Activated naive CD8-positive, alpha-beta T cell treated with anti-CD3 and anti-CD28 coated beads, Interleukin-2, amount 10 ng/mL, durations not matched to agents 7 days and 5 days (primary cell): ENCODE measurements at places on chromosomes 13 and 19.

DNA sequence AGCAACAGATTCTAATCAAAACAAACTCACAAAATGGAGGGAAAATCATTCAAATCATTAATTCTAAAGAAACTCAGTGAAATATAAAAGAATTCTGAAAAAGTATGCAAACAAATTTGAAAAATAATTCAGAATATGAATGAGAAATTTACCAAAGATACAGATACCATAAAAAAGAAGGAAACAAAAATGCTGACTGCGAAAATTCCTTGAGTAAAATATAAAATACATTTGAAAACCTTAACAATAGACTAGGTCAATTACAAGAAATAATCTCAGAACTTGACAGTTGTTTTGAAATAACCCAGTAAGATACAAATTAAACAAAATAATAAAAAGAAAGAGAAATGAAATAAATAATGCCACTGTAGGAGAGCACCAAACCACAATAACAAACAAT, 1289.0 kb downstream of the SLITRK1 start:
- no peak overlapping the region for H3K4me3 ChIP-seq
- no peak overlapping the region for H3K27ac ChIP-seq
- H3K27me3 ChIP-seq: no peaks in the 10 kb centered on the region

DNA sequence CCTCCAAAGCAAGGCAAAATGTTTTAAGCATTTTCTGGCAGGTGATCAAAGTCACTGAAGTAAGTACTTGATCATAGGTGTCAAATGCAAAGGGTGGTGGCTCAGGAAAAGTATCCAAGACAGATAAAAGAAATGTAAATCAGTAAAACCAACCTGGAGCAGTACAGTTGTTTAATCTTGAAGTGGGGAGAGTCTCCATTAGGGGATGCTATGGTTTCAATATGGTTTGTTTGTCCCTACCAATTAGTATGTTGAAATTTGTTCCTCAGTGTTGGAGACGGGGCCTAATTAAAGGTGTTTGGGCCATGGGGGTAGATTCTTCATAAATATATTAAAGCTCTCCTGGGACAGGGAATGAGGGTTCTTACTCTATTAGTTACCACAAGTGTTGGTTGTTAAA, 1781.7 kb upstream of the PRR20A start:
- H3K36me3 ChIP-seq: no peaks in the 10 kb centered on the region
- DNase-seq: no peak
- H3K4me1 ChIP-seq: no peaks in the 10 kb centered on the region
- H3K27ac ChIP-seq: no peak overlapping the region

- peaks cover 3% of the 10 kb centered on the region for H3K4me1 ChIP-seq
- no peak overlapping the region for H3K4me3 ChIP-seq
- H3K36me3 ChIP-seq: peaks cover 5% of the 10 kb centered on the region
- DNase-seq: peak; percentile 38
- peaks cover 72% of the 10 kb centered on the region for H3K27me3 ChIP-seq
- no peak overlapping the region for H3K27ac ChIP-seq
Observed at GRCh38 chr13:112057736-112058518, 9.0 kb upstream of the SOX1 start.

DNA sequence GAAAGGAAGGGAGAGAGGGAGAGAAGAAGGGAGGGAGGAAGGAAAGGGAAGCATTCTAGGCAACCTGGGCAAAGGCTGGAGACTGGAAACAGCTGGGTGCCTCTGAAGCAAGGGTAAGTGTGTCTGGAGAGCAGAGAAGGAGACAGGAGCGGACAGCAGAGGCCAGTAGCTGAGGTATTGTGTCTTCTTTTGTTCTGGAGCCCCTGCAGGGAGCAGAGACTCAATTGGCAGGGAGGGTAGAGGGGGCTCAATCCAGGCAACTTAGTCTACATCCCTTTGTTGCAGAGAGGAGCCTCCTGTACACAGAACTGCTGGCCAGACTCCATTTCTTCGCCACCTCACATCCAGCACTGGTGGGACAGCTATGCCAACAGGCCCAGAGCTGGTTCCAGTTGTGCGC, 53.2 kb downstream of the NWD1 start:
- no peak overlapping the region for H3K27ac ChIP-seq
- no peaks in the 10 kb centered on the region for H3K36me3 ChIP-seq
- no peak overlapping the region for H3K4me3 ChIP-seq
- no peaks in the 10 kb centered on the region for H3K4me1 ChIP-seq
- DNase-seq: no peak

GRCh38 chr13:44465318-44465717, 91.7 kb downstream of the SERP2 start:
- H3K36me3 ChIP-seq: peaks cover 2% of the 10 kb centered on the region
- peaks cover 1% of the 10 kb centered on the region for H3K27me3 ChIP-seq
- H3K4me1 ChIP-seq: no peaks in the 10 kb centered on the region
- no peak overlapping the region for H3K27ac ChIP-seq

- peak; percentile 47 for DNase-seq
- peaks cover 18% of the 10 kb centered on the region for H3K27me3 ChIP-seq
- peak overlapping the region; percentile 98 for H3K4me3 ChIP-seq
- H3K4me1 ChIP-seq: peaks cover 31% of the 10 kb centered on the region
Observed at GRCh38 chr13:76992548-76993001, 694 bp downstream of the CLN5 start.

DNA sequence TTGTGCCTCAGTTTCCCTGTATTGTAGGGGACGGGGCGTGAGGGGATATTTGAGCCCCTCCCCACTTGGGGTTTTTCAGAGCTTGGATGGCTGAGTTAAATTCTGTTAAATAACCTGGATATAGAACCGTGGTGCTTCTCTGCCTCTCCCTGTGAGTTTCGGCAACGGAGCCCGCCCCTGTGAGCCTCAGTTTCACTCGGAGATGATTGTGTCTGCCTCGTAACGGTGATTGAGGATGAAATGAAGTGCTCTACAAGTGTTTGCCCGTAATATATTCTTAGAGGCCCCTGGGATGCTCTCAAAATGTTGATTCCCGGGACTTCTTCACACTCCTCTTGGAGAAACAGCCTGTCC, 509 bp downstream of the KXD1 start:
- no peak for DNase-seq
- H3K27me3 ChIP-seq: no peaks in the 10 kb centered on the region
- H3K4me1 ChIP-seq: peaks cover 20% of the 10 kb centered on the region
- H3K36me3 ChIP-seq: peaks cover 6% of the 10 kb centered on the region
- peak overlapping the region; percentile 89 for H3K27ac ChIP-seq
- H3K4me3 ChIP-seq: peak overlapping the region; percentile 93

DNA sequence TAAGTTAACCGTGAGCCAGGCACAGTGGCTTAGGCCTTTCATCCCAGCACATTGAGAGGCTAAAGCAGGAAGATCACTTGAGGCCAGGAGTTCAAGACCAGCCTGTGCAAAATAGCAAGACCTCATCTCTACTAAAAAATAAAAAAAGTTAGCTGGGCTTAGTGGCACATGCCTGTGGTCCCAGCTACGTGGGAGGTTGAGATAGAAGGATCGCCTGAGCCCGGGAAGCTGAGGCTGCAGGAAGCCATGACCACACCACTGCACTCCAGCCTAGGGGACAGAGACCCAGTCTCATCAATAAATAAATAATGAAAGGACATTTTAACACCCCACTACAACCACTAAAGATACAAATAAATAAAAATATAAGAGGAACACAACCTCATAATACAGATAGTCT, 21.6 kb downstream of the LSM14A start:
- peaks cover 16% of the 10 kb centered on the region for H3K36me3 ChIP-seq
- no peak overlapping the region for H3K4me3 ChIP-seq
- no peak overlapping the region for H3K27ac ChIP-seq
- H3K4me1 ChIP-seq: peaks cover 10% of the 10 kb centered on the region

- no peak for DNase-seq
- H3K36me3 ChIP-seq: no peaks in the 10 kb centered on the region
- H3K27me3 ChIP-seq: peaks cover 18% of the 10 kb centered on the region
Observed at GRCh38 chr19:31113293-31113692, 235.9 kb downstream of the TSHZ3 start.

- H3K4me1 ChIP-seq: no peaks in the 10 kb centered on the region
- H3K27ac ChIP-seq: no peak overlapping the region
- no peak for DNase-seq
Observed at GRCh38 chr13:111590796-111591195, 270.4 kb downstream of the TEX29 start.

GRCh38 chr19:42455621-42456081, 12.9 kb upstream of the CXCL17 start:
- H3K27ac ChIP-seq: peak overlapping the region; percentile 32
- H3K27me3 ChIP-seq: no peaks in the 10 kb centered on the region
- no peak for DNase-seq
- no peak overlapping the region for H3K4me3 ChIP-seq

GRCh38 chr13:107799001-107799400, 416.3 kb downstream of the LIG4 start:
- no peaks in the 10 kb centered on the region for H3K27me3 ChIP-seq
- no peak overlapping the region for H3K27ac ChIP-seq
- no peak overlapping the region for H3K4me3 ChIP-seq
- H3K36me3 ChIP-seq: no peaks in the 10 kb centered on the region
- no peak for DNase-seq

DNA sequence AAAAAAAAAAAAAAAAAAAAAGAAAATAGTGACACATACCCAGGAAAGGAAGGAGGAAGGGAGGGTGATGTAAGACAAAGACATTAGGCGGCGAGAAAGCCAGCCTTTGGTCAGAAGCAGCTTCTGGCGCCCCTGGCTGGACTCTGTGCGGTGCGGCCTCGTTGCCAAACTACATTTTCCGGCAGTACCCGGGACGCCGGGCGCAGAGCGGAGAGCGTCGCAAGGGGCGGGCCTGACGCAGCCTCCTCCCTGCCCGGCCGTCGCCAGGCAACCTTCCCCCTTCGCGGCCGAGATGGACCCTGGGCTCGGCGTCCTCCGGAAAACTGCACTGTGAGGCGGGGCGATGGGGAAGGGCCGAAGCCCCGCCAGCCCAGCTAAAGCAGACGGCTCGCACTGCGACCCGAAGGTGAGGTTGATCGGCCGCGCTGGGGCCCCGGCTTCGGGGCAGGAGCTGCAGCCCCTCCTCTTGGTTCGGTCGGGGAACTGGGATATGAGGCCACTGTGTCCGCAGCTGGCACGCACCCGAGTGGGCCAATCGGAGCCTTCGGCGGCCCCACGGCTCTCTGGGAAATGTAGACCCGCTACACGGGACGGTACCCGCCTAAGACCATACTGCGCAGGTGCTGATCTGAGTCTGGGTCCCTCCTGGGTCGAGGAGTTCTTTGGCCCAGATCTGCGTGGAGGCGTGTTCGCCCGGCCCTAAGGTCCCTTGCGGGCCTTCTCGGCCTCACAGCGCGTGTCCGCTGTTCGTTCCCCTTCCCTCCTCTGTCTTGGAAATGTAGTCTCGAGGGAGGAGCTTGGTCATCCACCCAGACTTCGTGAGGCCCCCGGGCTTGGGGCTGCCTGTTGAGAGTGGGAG, 2.3 kb upstream of the MZF1 start:
- peak; percentile 86 for DNase-seq
- no peaks in the 10 kb centered on the region for H3K27me3 ChIP-seq
- H3K4me1 ChIP-seq: peaks cover 38% of the 10 kb centered on the region
- H3K4me3 ChIP-seq: peak overlapping the region; percentile 98

DNA sequence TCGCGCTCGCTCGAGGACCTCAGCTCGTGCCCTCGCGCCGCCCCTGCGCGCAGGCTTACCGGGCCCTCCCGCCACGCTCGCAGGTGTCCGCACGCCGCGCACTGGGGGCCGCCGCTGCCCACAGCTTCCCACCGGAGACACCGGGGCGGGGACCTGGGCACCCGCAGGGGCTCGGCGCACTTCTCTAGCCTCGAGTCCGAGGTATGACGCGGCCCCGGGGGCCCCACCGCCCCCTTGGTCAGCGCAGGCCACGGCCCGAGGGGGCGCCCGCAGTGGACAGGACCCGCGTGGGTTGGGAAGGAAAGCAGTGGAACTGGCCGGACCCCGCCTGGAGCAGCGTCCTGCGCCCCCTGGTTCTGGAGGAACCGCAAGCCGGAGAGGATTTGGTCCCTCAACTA, 2.1 kb upstream of the GRWD1 start:
- no peak overlapping the region for H3K27ac ChIP-seq
- no peak overlapping the region for H3K4me3 ChIP-seq
- H3K27me3 ChIP-seq: peaks cover 24% of the 10 kb centered on the region
- no peak for DNase-seq
- H3K4me1 ChIP-seq: peaks cover 18% of the 10 kb centered on the region

GRCh38 chr13:40798380-40798779, 9.0 kb downstream of the SLC25A15 start:
- no peaks in the 10 kb centered on the region for H3K27me3 ChIP-seq
- H3K36me3 ChIP-seq: peaks cover 23% of the 10 kb centered on the region
- no peak for DNase-seq
- peaks cover 5% of the 10 kb centered on the region for H3K4me1 ChIP-seq

DNA sequence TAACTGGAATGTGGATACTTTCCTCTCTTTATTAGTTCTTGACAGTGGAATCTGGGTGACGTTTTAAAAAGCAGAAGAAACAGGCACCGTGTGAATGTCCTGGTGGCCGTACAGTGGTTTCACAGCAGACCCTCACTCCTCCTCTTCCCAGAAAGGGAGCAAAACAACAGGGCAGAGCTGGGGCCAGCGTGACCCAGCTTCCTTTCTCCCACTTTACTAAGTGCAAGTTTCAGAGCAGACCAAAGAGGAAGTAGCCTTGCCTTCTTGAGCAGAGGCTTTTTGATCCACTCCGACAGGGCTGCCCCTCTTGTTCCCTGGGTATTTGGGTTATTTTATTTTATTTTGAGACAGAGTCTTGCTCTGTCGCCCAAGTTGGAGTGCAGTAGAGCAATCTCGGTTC, 19.6 kb upstream of the C19orf33 start:
- H3K4me1 ChIP-seq: peaks cover 11% of the 10 kb centered on the region
- peak overlapping the region; percentile 60 for H3K27ac ChIP-seq
- no peak for DNase-seq
- H3K4me3 ChIP-seq: no peak overlapping the region
- H3K27me3 ChIP-seq: no peaks in the 10 kb centered on the region

GRCh38 chr13:110984381-110984780, 69.5 kb upstream of the ANKRD10 start:
- H3K27ac ChIP-seq: no peak overlapping the region
- peaks cover 27% of the 10 kb centered on the region for H3K27me3 ChIP-seq
- H3K4me3 ChIP-seq: no peak overlapping the region

DNA sequence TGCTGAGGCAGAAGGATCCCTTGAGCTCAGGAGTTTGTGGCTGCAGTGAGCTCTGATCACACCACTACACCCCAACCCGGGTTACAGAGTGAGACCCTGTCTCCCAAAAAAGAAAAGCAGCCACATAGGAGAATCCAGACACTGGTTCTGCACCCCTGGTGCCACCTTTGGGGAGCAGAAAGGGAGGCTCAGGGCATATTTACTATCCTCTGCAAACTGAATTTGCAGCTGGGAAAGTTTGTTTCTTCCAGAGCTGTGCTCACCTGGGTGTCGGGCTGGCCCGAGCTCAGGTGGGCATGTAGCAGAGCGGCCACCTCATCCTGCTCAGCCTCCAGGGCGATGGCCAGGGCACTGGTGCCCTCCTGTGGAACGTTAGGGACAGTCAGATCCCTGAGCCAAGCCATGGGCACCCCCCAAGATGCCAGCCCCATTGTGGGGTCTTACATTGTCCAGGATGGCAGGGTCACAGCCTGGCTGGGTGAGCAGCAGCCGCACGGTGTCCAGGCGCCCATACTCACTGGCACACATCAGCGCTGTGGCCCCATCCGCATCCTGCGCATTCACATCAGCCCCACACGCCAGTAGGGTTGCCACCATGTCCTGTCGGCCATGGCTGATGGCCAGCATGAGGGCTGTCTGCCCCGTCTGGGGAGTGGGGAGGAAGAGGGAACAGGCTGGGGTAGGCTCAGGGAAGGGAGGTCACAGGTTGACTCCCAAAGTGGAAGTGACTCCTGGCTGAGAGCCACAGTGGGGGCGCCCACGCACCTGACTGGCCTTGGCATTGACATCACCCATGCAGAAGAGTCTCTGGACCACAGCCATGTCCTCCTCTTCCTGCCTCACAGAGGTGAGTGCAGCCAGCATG, 3.1 kb downstream of the RPS28 start:
- H3K27me3 ChIP-seq: no peaks in the 10 kb centered on the region
- no peak for DNase-seq
- H3K4me3 ChIP-seq: no peak overlapping the region
- no peak overlapping the region for H3K27ac ChIP-seq
